ENCODE measurements at places on chromosomes 5 and 9.

DNA sequence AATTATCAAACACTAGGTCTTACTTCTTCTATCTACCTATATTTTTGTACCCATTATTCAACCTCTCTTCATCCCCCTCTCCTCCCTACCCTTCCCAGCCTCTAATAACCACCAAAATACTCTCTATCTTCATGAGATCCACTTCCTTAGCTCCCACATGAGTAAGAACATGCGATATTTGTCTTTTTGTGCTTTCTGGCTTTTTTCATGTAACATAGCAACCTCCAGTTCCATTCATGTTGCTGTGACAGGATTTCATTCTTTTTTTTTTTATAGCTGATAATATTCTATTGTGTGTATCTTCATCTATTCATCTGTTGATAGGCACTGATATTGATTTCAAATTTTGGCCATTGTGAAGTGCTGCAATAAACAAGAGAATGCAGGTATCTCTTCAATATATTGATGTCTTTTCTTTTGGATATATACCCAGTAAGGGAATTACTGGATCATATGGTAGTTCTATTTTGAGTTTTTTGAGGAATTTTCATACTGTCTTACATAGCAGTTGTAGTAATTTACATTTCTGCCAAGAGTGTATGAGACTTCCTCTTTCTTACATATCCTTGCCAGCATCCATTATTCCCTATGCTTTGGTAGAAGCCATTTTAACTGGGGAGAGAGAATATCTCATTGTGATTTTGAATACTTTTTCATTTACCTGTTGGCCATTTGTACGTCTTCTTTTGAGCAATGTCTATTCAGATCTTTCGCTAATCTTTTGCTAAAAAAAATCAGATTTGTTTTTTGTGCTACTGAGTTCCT lies 156.8 kb downstream of the DCP2 start:
- no peak for DNase-seq

DNA sequence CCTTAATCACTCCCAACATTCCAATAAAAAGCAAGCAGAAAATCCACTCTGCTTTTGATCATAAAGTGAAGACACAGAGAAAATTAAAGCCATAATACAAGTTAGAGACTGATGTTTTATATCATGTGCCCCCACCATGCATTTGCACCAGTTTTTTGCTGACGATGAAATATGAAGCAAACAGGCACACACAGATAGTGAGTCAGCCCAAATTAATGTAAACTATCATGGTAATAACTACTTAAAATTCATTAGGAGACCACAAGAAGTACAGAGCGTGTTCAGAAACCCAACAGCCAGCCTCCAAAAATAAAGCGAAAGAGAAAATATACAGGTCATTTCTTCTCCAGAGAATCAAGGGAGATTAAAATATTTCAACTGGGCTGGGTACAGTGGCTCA lies 46.4 kb upstream of the KDM4C start:
- no peak for DNase-seq

DNA sequence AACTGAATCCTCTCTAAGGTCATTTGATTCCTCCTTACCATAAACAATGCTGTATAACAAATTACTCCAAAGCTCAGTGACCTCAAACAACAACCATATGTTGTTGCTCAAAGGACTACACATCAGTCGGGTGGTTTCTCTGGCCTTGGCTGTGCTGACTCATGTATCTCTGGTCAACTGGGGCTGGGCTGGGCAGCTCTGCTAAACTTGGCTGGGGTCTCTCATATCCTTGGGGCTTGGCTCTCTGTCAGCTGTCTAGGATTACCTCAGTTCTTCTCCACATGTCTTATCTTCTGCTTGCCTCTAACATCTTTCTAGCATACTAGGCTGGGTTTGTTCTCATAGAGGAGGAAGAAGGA lies 86.4 kb downstream of the GALNT10 start:
- DNase-seq: no peak

DNA sequence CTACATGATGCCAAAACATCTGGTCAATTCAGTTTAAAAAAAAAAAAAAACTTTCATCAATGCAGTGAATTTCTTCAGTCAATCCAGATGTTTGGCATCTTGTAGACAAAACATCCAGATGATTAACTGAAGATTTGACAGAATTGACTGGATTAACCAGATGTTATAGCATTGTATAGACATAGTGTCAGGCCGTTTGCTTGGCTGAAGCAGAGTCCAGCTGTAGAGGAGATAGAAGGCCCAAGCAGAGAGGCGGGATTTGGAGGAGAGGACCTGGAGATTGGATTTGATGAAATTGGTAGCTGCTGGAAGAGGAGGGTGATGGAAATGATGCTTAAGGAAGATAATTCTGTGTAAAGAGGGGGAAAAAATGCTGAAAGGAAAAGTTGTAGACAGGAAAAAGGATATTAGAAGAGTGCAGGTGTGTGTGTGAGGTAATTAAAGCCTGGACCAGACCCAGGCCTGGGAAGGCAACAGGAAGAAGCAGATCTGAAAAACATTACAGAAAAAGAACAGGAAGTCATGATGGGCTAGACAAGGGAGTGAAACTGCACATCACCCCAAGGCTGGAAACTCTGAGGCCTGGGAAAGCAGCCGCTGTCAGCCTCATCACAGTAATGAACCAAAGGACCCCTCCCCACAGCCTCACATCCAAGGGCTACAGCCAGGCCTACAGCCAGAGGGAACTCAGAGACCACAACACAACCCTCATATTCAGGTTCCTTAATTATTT lies 258.3 kb downstream of the CWC27 start:
- DNase-seq: no peak

GRCh38 chr5:108561416-108562204 lies 179.7 kb upstream of the FBXL17 start:
- DNase-seq: no peak

DNA sequence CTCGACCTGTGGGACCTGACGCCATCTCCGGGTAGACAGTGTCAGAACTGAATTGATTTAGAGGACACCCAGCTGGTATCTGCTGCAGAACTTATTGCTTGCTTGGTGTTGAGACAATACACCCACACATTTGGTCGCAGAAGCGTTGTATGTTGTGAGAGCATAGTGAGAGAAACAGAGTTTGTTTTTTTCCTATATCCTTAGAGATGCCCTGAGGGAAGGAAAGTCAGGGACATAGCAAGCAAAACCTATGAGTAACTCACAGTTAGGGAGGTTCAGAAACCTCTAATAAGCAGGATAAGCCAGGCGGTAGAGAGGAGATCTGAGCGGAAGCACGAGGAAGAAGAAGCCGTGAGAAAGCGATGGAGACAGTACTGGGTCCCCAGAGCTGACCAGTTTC lies 59.8 kb downstream of the PTCD2 start:
- no peak for DNase-seq

- DNase-seq: peak; percentile 92
These were observed 1.1 kb upstream of the ZSWIM6 start for GRCh38 chr5:61330845-61331406.

GRCh38 chr5:50415912-50416311 lies 25.2 kb downstream of the EMB start:
- DNase-seq: no peak

DNA sequence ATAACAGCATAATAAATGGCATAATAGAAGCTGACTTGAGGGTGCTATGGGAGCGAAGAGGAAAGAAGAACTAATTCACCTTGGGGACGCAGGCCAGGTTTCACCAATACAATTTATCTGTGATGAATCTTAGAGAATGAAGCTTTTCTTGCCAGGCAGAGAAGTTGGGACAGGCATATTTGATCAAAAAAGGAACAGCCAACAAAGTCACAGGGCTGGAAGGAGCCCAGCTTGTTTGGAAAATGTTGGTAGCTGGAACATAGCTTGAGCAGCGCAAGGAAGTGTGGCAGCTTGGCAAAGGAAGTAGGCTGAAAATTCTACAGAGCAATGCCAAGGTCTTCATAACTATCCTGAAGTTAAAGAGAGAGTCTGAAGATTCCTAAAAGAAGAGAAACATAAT lies 181.5 kb upstream of the OR13F1 start:
- no peak for DNase-seq

- peak; percentile 40 for DNase-seq
These were observed 106.0 kb downstream of the PHF2 start for GRCh38 chr9:93682155-93682968.

GRCh38 chr5:93794954-93795353 lies 53.6 kb upstream of the POU5F2 start:
- DNase-seq: no peak

- DNase-seq: no peak
These were observed 9.7 kb downstream of the LYRM7 start for GRCh38 chr5:131180407-131180806.

DNA sequence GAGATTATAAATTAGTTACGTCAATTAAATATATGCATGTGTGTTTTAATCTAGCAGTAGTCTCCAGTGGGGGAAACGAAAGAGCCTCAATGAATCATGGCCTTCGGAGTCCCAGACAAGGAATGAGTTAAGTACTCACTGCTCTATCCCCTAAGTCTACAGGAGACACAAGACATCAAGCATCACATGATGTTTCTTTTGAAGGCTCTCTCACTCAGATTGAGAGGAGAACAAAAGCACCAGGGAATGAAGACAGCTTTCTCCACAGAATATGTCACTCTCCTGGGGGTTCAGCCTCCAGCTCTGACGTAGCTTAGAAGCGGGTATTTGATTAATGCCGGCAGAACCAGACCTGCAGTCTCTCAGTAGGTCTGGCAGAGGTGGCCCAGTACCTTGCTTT lies 381.4 kb downstream of the ACTL7B start:
- DNase-seq: no peak

GRCh38 chr9:99113414-99114048 lies 8.6 kb downstream of the TGFBR1 start:
- no peak for DNase-seq

- DNase-seq: no peak
These were observed 118.0 kb upstream of the RAI14 start for GRCh38 chr5:34538026-34538672.

DNA sequence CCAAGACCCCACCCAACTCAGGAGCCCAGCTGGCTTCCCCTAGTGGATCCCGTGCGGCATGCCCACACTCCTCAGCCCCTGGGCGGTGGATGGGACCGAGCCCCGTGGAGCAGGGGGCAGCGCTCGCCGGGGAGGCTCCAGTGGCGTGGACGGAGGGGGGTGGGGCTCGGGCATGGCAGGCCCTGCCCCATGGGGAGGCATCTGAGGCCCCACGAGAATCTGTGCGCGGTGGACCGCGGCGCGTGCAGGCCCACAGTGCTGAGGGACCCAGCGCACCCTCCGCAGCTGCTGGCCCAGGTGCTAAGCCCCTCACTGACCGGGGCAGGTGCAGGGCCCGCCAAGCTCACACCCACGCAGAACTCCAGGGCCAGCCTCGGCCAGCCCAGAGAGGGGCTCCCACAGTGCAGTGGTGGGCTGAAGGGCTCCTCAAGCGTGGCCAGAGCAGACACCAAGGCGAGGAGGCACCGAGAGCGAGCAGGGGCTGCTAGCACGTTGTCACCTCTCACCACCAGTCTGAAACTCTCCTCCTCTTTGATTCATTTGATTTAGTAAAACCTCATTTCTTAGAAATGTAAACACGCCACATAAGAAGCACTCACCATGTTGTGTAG lies 25.6 kb downstream of the RNF130 start:
- no peak for DNase-seq

DNA sequence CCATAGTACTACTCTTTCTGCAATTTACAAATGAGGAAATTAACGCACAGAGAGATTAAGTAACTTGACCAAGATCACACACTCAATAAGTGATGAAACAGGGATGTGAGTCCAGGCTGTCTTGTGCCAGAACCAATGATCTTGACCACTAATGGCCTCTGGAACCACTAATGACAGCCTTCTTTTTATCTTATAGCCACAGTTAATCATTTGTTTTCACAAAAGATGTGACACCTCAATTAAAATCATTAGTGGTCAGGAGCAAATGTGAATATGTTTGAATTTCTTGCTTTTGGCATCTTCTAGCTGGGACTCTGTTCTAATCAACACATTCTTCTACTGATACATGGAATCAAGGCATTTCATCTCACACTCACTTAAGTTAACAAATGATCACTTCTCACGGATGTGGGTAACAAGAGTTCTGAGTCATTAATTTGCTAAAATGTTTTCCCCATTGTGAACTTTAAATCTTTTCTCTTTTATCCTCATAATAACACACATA lies 102.7 kb upstream of the CD180 start:
- no peak for DNase-seq

DNA sequence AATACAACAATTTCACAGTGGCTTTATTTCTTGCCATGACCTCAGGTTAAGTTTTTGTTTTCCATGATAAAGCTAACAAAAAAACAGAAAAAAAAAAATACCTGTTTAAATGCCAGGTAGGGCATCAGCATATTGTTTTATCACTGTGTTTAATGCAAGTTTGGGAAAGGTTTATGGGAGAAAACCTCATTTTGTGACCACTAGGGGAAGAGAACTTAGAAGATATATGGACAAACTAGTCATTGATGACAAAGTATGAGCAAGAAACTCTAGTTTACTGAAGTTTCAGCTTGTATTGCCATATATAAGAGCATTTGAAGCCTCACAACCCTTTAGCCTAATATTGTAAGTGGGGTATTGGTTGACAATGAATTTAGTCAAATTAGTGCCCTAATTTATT lies 1431.4 kb upstream of the CDH18 start:
- no peak for DNase-seq

DNA sequence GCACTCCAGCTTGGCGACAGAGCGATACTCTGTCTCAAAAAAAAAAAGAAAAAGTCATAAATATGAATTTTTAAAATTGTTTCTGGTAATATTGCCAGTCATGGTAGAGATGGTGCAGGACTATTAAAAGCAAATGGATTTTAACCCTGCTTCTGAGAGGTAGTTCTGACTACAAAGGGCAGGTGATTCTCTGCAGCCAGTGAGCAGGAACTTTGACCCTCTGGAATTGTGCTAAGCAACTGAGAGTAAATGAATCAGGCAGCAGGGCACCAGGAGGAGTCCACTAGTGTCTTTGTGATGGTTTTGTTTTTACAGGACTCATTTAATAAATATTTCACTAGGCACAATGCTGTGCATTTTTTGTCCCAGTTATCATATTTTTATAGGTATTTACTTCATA lies 781.2 kb downstream of the TLE4 start:
- no peak for DNase-seq

- DNase-seq: no peak
These were observed 70.6 kb downstream of the SMARCA2 start for GRCh38 chr9:2085716-2086115.

- DNase-seq: no peak
These were observed 157.0 kb upstream of the SMIM23 start for GRCh38 chr5:171628633-171628974.

- DNase-seq: no peak
These were observed 4.1 kb downstream of the NFIL3 start for GRCh38 chr9:91419222-91420191.

- no peak for DNase-seq
These were observed 188.0 kb downstream of the XRCC4 start for GRCh38 chr5:83265318-83265717.

DNA sequence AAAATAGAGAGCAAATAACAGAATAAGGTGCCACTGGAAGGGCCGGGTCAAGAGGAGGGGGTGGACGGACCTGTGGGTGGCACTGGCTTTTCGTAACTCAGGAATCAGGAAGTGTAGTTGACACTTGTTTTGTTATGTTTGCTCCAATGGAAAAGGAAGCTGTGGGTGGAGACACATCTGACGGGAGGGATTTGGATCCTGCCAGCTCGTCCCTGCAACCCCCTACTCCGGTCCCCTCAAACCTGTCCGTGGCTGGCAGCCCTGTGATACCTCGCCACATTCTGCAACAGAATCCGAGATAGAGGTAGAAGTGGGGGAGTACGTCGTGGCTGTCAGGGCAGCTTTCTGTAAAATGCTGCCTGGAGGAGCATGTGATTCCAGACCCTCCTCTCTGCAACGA lies 104.2 kb upstream of the IER5L start:
- no peak for DNase-seq

- no peak for DNase-seq
These were observed 160.2 kb downstream of the MCTP1 start for GRCh38 chr5:95124731-95125130.

- no peak for DNase-seq
These were observed 26.7 kb upstream of the PSD2 start for GRCh38 chr5:139768807-139769465.

Data from nucleus accumbens (tissue), 56 donors.